Vagina (tissue), 2 donors: ENCODE measurements at places on chromosomes 5 and 9. TPM values are rescaled to one million over a fixed set of nuclear protein-coding genes. Genes with fewer than 3 reads are reported as not detected.

- no peak overlapping the region for H3K27ac ChIP-seq
- no peak for DNase-seq
- H3K4me3 ChIP-seq, result no peak overlapping the region
- H3K27me3 ChIP-seq, result no peaks in the 10 kb centered on the region
- no peaks in the 10 kb centered on the region for H3K36me3 ChIP-seq
- no peaks in the 10 kb centered on the region for H3K4me1 ChIP-seq
Measured at GRCh38 chr5:9037048-9037447, 508.8 kb downstream of the SEMA5A start.

DNA sequence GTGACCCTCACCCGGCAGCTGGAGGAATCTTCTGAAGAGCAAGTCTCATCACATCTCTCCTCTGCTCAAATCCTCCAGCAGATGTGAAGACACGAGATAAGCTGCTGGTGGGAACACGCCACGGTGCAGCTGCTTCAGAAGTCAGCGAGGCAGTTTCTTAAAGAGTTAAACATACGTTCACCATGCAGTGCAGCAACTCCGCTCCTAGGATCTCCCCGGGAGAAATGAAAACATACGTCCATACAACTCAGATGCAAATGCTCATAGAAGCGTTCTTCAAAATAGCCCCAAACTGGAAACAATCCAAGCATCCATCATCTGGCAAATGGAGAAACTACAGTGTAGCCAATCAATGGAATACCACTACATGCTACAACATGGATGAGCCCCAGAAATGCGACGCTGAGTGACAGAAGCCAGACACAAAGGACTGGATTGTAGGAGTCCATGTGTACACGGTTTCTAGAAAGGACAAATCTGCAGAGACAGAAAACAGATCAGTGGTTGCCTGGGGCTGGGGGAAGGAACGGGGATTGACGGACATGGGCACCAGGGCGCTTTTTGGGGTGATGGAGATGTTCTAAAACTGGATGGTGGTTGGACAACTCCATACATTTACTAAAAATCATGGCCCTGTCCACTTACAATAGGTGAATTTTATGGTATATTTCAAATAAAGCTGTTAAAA, 150.6 kb downstream of the COL23A1 start:
- H3K36me3 ChIP-seq, result no peaks in the 10 kb centered on the region
- DNase-seq, result no peak
- peaks cover 5% of the 10 kb centered on the region for H3K4me1 ChIP-seq
- H3K27ac ChIP-seq, result no peak overlapping the region
- H3K27me3 ChIP-seq, result no peaks in the 10 kb centered on the region

DNA sequence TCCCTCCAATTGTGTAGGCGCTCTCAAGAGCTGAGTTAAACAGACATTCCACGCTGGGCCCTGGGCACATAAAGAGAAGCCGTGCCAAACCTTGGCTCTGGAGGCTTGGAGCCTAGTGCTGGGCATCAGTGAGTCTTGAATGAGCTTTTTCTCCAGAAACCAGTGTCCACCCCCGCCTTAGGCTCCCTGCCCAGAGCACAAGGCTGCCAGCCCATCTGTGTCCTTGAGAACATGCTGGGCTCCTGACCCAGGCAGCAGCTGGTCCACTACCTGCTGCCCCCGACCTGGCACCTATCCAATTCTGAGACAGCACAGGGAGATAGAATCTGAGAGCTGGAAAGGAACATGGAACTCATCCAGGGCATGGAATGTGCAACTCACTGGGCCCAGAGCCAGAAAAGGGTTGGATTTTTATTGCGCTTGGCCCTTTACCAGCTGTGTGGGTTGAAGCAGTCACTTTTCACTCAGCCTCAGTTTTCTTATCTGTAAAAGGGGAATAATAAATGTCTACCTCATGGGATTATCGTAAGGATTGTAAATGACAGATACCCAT, 92.4 kb upstream of the CPLX2 start:
- no peak overlapping the region for H3K4me3 ChIP-seq
- no peaks in the 10 kb centered on the region for H3K36me3 ChIP-seq
- no peak for DNase-seq
- H3K4me1 ChIP-seq, result no peaks in the 10 kb centered on the region

HARS2 gene
- total RNA-seq, result 46.2 TPM
